ENCODE measurements at places on chromosomes 11 and 22. TPM values are rescaled to one million over a fixed set of nuclear protein-coding genes. Genes with fewer than 3 reads are reported as not detected.

- DNase-seq: no peak
Observed at GRCh38 chr11:46200537-46201281, 76.8 kb upstream of the CREB3L1 start.

DNA sequence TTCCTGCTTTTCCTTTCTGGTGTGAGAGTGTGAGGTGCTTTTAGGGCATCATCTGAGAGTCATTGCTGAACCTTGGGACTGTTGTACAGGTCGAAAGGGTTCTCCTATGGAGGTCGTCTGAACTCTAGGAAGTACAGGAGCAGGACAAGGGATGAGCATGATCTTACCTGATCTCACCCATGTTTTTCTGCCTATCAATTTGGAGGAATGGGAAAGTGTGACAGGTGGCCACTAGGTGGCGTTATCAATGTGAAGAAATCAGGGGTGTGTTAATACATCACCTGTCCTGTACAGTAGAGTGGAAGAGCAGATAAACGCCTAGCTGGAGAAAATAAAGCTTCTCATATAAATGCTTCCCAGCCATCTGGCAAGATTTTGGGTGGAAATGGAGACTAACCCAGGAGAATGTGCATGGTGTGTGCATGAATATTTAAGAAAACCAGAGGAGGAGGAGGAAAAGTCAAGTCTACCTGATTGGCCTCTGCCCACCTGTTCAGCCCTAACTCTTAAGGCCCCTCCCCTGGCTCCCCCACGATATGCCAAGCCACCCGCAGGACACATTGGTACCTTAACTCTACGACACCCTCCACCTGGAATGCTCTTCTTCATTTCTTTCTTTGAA lies 72.0 kb upstream of the NARS2 start:
- no peak for DNase-seq

GRCh38 chr11:88086297-88086696 lies 88.9 kb downstream of the RAB38 start:
- DNase-seq: no peak

- peak; percentile 35 for DNase-seq
Observed at GRCh38 chr11:68206211-68206610, 6.9 kb downstream of the KMT5B start.

DNA sequence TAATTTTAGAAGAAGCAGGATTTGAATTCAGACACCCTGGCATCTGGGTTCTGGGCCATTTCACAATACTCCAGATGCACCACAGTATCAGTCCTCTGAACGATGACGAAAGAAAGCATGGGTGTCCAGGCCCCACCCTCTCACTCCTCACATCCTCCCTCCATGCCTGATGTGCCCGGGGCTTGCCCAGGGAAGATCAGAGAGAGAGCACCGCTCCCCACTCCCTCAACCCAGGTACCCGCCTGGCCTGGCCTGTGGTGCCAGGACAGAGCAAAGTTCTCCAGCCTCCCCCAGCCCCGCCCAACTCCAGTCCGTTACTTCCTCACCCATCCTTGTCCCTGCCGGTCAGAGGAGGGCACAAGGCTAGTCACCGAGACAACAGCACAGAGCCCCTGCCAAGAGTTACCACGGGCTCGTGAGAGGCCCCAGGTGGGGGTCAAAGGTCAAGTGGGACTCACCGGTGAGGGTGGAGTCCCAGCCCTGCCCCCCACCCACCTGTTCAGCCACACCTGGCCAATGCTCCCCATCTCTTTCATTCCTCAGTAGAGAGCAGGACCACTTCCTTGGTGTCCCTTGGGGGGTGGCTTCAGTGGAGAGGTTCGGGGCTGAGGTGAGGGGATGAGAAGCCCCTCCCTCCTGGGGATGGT lies 8.1 kb downstream of the BCL9L start:
- no peak for DNase-seq

- DNase-seq: no peak
Observed at GRCh38 chr11:72816404-72816990, 2.3 kb downstream of the ATG16L2 start.

DNA sequence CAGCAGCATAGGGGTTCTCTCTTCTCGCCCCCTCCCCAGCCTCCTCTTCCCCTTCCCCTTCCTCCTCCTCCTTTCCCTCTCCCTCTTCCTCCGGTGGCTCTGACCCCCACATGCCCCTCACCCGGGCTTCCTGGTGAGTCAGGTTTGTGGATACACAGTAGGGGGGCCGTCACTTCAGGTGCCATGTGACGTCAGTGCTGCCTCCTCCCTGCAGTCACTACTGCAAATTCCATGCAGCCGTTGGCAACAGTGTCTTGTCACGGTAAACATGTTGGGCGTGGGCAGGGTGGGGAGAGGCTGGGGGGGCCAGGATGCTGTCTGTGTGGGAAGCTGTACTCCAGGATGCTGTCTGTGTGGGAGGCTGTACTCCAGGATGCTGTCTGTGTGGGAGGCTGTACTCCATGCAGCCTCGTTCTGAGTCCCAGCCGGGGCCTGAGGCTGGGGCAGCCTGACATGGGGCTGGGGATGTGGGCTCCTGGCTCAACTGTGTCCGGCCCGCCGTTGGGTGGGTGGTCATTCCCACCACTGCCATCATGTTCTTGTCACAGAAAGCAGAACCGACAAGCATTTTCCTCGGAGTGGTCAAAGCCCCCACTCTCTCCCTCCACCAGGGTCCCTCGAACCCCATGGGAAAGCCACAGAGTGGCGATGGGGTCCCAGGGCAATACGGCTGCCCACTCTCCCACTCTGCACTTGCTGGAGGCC lies 2.4 kb upstream of the MUC2 start:
- peak; percentile 53 for DNase-seq

GRCh38 chr11:28342716-28343115 lies 234.5 kb downstream of the METTL15 start:
- no peak for DNase-seq

DNA sequence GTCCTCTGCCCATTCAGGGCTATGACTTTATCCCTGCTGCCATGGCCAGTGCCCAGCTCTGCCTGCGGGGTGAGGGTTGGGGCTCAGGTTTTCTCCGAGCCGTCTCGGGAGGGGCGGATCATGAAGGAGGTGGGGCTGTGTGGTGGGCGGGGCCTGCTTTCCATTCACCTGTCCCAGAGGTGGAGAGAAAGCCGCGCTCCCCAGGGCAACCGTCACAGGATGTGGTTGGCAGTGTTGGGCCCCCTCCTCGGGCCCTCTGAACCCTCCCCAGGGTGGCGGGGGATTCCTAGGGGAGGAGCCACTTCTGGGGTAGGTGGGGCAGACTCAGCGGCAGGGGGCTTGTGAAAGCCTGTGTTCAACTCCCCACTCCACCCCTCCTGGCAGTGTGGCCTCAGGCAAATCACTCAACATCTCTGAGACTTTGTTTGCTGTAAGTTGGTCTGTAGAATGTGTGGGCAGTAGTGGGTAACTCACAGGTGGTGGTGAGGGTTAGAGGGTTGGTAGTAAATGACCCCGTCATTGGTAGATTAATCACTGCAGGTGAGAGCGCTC lies 50.3 kb downstream of the CD6 start:
- no peak for DNase-seq

DNA sequence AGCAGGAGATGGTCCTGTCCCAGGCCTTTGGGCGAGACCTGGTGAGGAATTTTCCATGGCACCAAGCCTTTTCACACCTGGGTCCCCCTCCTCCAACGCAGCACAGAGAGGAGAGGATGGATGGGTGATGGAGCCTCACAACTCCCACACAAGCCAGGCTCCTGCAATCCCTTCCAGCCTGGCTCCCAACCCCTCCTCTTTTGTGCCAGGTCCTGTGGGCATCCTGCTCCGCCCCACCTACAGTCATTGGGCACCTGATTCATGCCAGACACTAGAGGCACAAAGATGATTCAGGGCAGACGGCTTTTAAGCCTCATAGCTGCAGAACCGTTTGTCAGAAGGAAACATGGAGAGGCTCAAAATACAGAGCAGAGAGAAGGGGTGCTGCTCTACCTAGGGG lies 16.1 kb upstream of the MYRF start:
- DNase-seq: peak; percentile 53

DNA sequence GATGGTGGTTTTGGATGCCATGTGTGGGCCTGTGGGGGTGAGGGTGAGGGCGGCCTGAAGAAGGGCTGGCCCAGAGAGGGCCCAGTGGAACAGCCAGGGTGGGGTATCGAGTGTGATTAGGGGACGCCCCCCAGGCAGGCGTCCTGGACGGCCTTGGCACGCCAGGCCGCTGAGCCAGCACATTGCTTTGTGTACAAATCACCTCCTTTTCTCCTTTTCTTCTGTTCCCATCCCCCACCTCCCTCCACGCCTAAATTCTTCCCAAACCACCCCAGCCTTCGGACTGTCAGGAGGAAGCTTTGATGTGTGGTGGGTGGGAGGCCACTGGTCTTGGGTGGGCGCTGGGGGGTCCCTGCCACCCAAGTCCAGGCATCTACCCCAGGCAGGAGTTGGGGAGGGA lies 7.8 kb upstream of the CD248 start:
- no peak for DNase-seq

DNA sequence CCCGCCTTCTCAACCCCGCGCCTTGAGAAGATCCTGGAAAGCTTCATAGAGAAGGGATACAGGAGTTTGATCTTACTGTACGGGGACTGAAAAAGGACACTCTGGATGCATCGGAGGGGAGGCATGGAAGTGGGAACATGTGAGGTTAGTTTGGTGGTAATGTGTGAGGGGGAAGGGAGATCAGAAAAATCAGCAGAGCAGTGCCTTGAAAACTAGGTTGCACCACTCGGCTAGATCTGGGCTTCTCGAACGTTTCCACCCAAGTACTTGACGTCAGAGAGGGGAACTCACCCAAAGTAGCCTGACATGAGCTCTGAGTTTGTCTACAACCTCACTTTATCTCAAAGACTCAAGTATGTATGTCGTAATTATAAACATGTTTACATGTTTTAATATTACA lies 14.5 kb downstream of the USP35 start:
- no peak for DNase-seq

- no peak for DNase-seq
Observed at GRCh38 chr11:84236436-84236835, 950.3 kb upstream of the CCDC90B start.

- peak; percentile 93 for DNase-seq
Observed at GRCh38 chr11:47269002-47269828, 718 bp upstream of the MADD start.

DNA sequence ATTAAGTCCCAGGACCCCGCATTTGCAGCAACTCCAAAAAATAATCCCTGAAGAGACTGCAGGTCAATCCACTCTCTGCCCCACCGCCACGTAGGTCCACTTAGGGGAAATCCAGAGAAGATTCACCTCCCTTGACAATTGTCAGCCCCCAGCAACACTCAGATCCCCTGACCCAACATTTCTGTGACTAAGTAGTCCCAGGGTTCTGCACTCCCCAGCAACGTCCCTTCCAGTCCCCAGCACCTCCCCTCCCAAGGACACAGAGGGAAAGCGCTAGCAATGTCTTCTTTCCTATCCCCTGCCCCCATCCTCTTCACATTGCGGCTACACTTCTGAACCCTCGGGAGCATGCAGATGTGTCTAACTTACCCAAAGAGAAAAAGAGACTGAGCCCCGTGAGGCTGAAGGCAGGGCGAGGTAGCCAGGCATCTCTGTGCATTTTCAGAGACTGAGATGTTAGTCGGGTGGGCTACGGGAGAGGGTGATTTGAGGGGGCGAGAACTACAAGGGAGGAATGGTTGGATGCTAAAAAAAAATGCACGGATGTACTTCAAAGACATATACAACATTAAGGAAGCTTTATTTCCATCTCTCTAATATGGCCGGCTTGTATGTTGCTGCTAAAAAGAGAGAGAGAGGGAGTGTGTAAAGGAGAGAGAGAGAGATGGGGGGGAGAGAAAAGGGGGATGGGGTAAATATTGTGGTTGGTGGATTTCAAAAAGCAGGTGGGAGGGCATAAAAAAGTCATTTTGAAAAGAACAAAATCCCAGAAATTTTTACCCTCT lies at the start of gene SCN2B:
SCN2B (minus strand) TSS at position 647 of the 785 bp plus-strand sequence; CDS start at position 439, 208 bp downstream.
- DNase-seq: peak; percentile 46

- DNase-seq: no peak
Observed at GRCh38 chr11:128709402-128709801, 15.5 kb downstream of the FLI1 start.

DNA sequence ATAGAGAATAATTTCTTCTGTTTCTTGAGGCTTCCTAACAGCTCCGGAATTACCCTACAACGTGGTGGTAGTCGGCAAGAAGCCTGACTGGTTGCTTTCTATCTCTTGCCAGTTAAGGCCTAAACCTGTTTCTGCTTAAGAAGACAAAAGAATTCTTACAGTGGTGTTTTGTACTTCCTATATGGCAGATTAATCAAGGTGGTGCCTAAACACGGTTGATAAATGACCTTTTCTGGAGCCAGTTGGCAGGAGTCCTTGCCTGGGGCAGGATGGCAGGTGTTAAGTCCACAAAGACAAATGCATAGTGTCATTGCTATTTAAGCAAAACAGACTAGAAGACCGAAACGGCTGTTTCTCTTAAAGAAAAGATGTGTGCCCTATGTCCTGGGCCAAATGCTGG lies 9.9 kb downstream of the GVQW3 start:
- DNase-seq: no peak

- DNase-seq: no peak
Observed at GRCh38 chr11:59201353-59201752, 11.4 kb downstream of the MPEG1 start.

DNA sequence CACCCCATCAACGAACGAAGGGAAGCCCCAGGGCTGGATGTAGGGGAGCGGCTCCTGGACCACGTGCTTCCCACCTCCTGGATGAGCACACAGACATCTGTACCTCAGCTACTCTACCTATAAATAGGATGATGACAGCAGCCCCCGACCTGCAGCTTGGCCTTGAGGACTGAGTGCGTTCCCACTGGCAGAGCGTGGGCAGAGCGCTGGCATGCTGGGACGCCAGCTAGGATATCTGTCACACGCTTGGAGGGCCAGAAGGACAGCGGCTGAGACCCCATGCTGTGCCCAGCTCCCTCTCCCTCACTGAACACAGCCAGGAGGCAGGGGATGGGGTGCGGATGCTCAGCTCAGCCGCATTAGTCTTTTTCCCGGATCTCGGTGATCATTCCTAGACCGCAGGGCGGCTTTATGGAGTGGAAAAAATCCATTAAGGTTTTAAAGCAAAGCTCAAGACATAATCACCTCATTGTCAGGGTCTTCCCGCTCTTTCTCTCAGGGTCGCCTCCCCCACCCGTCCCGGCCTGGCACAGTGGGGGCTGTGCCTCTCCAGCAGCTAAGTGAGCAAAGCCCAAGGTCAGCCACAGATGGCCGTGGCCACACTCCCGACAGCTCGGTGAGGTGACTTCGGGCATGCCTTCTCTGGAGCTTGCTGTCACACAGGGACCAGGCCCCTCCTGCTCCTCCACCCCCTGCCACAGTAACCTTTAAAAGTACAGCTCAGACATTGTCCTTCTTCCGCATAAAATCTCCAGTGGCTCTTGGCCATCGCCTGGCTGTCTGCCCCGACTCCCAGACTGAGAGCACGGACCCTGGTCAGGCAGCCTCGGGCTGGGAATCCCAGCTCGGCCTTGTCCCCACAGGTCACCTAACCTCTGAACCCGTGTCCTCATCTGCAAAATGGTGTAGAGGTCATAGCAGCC lies 69.6 kb upstream of the SHISAL1 start:
- DNase-seq: no peak

- no peak for DNase-seq
Observed at GRCh38 chr22:48504519-48505140, 1323.0 kb downstream of the BRD1 start.

GRCh38 chr11:15144347-15144746 lies 29.6 kb downstream of the INSC start:
- DNase-seq: no peak

- no peak for DNase-seq
Observed at GRCh38 chr11:14980854-14981253, 8.7 kb upstream of the CALCA start.

The ADORA2A gene
- 6.5 TPM for total RNA-seq

The OR5AP2 gene
- not detected for total RNA-seq

The TH gene
- total RNA-seq: 0.82 TPM

The BRSK2 gene
- 35.9 TPM for total RNA-seq

The OR52A1 gene
- total RNA-seq: under 0.01 TPM

The OR2AT4 gene
- not detected for total RNA-seq

The UBQLNL gene
- under 0.01 TPM for total RNA-seq

The BEST1 gene
- 1.6 TPM for total RNA-seq

The ACTN3 gene
- not detected for total RNA-seq

The PRRG4 gene
- under 0.01 TPM for total RNA-seq
